ENCODE measurements at places on chromosomes 2 and 18.

- DNase-seq = no peak
Observed at GRCh38 chr2:151325581-151326095, 31.8 kb upstream of the TNFAIP6 start.

- no peak for DNase-seq
Observed at GRCh38 chr18:58348951-58349350, 279.9 kb downstream of the ALPK2 start.

DNA sequence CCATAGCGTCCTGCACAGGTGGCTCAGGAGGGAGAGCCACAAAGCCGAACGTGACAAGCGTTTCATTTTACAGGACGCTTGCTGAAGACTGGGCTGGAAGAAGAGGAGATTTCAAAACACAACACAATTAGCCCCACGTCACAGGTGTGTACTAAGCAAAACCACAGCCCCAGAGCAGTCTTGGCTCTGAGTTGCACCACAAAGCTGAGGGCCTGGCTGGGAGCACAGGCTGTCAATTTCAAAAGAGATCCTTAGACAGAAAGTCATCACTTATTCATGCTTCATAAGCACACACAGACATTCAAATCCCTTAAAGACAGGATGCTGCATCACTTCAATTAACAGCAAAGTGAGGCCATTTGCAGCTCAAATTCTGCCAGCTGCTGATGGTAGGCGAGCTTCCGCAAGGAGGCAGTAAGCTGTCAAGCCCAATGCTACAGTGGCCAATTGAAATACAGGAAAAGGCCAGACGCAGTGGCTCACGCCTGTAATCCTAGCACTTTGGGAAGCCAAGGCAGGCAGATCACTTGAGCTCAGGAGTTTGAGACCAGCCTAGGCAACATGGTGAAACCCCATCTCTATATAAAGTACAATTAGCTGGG, 79.6 kb downstream of the SKA1 start:
- DNase-seq = no peak

DNA sequence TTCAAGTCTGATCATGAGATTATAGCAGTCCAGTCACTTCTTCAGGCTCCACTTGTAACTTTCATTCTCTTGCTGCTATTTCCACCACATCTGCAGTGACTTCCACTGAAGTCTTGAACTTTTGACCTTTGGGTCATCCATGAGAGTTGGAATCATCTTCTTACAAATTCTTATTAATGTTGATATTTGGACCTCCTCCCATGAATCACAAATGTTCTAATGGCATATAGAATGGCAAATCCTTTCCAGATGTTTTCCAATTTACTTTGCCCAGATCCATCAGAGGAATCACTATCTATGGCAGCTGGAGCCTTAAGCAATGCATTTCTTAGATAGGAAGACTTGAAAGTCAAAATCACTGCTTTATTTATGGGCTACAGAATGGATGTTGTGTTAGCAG, 159.4 kb downstream of the LTBP1 start:
- no peak for DNase-seq

DNA sequence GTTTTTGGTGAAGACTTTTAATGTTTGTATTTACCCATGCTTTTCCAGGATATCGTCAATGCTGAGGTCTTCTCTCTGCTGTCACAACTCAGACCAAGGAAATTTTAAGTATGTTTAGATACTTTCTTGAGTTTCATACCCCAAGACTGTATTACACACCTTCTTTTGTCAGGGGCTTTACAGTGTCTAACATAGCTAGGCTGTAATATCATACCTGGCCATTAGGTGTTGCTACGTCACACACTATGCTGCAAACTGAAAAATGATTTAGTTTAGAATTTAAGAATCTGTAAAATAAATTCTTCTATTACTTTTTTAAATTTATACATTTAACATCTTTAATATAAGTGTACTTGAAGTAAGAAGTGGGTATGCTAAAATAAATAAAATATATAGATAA, 358.4 kb upstream of the NRP2 start:
- DNase-seq = peak; percentile 16

DNA sequence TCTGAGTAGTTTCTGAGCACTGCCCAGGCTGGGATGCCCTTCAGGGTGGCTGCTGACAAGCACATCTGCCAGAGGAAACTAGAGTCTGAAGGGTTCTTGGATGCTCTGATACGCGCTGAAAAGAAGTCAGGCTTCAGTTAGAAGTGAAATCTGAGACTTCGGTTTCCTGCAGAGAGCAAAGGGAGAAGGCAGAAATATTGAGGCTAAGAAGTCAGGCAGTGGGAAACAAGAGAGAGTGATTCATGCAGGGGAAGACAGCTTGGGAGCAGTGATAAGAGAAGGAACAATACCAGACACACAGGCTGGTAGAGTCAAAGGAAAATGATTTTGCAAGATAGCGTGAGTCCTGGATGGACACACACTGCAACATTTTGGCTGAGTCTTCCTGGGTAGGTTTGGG, 51.0 kb upstream of the BOD1L2 start:
- DNase-seq = peak; percentile 16

DNA sequence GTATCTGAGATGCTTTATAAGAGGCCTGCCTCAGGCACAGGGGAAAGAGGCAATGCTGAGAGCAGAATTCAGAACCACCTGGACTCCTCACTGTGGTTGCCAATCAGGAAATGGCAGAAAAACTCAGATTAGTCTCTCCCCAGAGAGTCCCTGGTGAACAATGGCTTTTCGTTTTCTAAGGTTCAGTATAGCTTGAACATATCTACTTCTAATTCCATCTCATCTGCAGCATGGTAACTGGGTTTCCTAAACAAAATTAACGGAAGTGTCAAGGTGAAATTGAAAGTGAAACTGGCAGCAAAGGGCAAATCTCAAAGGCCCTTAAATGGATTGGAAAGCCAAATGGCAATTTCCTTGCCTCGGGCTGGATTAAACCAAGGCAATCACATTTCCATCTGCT, 480.2 kb upstream of the ACVR2A start:
- no peak for DNase-seq

- no peak for DNase-seq
Observed at GRCh38 chr2:232196802-232197201, 181.7 kb upstream of the ALPP start.

DNA sequence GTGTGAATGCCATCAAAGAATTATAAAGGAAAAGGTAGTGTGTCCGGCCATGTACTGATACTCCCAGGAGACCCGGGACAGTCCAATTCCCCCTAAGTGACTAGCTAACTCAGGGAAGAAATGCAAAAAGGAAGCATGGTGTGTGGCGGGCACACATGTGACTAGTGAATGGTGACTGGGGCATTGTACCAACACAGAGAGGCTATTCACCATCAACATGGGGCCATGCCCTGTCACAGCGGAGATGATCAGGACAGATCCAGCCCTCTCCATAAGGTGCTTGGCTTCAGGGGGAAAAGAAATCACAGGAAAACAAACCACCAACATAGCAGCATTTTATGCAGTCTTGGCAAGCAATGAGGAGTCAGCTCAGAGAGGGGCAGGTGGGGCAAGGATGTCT, 34.3 kb downstream of the FAM168B start:
- no peak for DNase-seq

GRCh38 chr18:55240978-55241377, 281.7 kb upstream of the CCDC68 start:
- no peak for DNase-seq

DNA sequence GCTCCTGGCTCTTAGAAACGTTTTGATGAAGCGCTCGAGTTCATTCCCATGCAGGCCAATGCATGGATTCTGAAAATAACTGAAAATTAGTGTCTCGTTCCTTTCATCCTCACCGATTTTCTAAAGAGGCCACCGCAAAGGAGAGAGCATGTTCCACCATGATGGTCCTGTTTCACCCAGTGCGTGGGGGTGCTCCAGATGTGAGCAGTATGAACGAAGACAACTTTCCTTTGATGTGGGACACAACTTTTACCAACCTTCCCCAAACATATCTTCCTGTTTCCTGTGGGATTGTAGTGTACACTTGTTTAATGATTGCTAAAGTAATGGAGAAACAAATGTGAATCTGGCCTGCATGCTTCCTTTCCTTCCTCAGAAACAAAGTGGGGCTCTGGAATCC, 114.5 kb downstream of the PRPF40A start:
- no peak for DNase-seq

DNA sequence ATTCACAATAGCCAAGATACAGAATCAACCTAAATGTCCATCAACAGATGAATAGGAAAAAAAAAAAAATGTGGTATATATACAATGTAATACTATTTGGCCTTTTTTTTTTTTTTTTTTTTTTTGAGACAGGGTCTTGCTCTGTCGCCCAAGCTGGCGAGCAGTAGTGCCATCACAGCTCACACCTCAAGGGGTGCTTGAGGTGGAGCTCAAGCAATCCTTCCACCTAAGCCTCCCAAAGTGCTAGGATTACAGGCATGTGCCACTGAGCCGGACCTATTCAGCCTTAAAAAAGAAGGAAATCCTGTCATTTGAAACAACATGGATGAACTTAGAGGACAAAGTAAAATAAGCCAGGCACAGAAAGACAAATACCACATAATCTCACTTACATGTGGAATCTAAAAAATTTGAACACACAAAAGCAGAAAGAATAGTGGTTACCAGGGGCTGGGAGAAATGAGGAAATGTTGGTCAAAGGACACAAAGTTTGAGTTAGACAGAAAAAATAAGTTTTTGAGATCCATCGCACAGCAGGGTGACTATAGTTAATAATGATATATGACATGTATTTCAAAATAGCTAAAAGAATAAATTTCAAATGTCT, 26.0 kb downstream of the TLK1 start:
- DNase-seq = no peak

DNA sequence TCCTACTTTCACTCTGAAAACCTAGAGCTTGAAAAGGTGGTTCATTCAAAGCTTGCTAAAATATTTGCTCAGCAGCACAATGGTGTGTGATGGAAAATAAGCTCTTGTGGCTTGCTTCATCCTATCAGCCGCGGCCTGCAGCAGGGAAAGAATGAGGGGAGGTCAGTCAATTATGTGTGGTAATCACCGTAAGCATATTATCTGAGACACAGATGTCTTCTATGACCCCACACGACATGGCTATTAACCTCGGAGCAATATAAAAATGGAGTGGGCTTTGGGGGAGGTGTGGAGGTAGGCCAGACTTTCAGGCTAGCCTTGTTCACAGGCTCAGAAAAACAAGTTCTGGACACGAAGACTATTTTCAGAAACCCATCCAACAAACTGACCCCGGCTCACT, 98.4 kb upstream of the SIX3 start:
- no peak for DNase-seq

GRCh38 chr2:165911231-165911630, 42.3 kb downstream of the TTC21B start:
- peak; percentile 81 for DNase-seq

DNA sequence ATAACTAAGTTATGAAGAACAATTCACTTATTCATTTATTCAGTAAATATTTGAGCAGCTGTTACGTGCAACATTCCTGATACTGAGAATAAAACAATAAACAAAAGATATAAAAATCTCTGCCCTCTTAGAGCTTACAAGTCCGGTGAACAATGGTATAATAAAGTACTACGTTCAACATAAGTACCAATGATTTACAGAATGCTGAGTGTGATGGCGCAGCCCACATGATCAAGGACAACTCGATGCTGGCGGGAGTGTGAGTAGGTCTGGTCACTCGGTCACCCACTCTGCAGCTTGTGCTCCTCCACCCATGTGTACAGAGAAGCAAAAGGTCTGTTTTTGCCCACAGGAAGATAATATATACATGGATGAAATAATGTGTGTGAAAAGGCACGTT, 254.3 kb downstream of the BCL11A start:
- no peak for DNase-seq

GRCh38 chr18:30852541-30852940, 190.0 kb downstream of the DSC3 start:
- no peak for DNase-seq

GRCh38 chr2:56714400-56714799, 530.6 kb downstream of the CCDC85A start:
- no peak for DNase-seq

All from iris pigment epithelial cell (primary cell).